ENCODE measurements at places on chromosomes 6 and 20.
A peak's percentile ranks its signal among the peaks of the same experiment; 100 is the strongest.

DNA sequence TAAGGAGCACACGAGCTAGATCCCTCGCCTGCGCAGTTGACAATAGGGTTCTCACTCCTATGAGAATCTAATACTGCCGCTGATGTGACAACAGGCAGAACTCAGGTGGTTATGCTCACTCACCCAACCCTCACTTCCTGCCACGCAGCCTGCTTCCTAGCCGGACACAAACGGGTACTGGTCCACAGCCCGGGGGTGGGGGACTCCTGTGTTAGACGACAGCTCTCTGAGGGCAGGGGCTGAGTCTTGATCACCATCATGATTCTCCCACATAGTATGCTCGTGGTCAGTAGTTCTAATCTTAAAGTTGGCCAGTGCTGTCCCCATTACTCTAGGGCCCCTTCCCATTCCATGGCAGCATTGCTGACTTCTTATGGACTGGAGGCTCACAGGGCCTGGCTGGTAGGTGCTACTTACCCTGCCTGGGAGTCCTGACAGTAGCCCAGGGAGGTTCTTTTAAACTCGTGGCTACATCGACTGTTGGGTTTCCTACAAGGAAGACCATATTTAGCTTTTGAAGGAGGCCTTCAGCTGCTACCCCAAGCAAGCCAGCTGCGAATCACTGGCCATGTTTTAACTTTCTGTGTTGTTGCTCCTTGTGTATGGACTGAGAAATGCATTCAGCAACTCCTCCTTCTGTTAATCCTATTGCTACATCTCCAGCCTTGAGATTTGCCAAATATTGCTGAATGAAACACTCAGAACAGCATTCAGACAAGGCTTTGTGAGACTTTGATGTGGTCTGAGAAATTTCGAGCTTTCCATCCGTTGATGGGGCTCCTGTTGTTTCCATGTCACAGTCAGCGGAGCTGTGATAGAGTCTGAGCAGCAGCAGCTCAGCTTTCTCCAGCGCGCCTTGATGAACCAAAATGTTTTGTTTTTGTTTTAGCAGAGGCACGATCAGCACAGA lies 300.3 kb downstream of the NRN1 start:
- DNase-seq: no peak

GRCh38 chr20:6583134-6583738 lies 184.2 kb upstream of the BMP2 start:
- peak; percentile 32 for DNase-seq

DNA sequence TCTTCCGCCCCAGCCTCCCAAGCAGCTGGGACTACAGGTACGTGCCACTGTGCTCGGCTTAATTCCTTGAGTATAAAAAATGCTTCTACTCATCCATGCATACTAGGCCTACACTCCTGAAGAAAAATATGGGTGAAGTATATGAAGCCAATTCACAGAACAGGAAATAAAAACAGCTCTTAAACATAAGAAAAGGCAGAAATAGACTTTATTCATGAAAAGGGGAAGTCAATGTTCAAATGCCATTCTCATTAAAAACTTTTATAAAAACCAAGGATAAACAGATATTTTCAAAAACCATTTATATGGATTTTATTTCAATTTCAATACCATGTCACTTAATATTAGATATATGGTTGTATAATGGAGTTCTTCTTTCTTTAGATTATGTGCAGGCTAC lies 18.3 kb downstream of the SERPINB9 start:
- no peak for DNase-seq

DNA sequence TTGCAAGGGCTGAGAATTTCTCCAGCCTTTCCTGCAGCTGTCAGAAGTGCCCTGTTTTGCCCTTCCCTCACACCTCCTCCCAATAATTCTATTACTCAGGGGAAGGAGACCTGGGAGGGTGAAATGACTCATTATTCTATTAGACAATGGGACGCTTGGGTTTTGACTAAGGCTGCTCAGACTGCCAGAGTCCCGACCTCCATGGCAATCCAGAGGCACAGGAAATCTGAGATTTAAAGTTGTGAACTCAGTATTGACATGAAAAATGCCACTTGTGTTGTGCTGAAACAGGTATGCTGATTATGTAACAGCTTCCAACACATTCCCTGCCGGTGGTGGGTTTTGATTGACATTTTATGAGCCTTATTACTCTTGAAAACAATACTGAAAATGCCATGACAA lies 625.9 kb upstream of the FLRT3 start:
- no peak for DNase-seq

- no peak for DNase-seq
These were observed 41.6 kb downstream of the PLCG1 start for GRCh38 chr20:41178904-41179432.

DNA sequence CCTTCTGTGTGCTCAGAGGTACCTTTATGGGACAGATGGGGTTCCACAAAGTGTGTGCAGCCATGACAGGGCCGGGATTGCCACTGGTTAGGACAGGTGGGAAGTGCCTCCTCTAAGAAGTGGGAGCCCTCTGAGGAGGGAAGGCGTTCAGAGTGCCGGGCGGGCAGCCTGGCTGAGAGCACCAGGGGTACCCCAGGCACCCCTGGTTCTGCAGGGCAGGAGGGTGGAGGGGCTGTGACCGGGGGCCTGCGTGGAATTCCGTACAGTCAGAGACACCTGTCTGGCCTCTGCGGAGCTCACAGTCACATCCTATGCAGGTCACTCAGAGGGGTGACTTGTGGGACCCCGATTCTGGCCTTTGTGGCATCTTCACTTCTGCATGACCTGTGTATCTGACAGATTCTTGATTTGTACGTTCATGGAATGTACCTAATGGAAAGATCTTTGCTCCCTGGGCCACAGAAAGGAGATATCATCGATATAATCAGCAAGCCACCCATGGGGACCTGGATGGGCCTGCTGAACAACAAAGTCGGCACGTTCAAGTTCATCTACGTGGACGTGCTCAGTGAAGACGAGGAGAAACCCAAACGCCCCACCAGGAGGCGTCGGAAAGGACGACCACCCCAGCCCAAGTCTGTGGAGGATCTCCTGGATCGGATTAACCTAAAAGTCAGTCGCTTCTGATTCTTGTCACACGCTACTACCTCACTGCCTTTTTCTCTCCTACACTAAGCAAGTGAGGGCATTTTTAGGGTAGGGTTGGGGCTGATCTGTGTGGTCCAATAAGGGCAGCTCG lies 190.9 kb downstream of the SASH1 start:
- DNase-seq: no peak

DNA sequence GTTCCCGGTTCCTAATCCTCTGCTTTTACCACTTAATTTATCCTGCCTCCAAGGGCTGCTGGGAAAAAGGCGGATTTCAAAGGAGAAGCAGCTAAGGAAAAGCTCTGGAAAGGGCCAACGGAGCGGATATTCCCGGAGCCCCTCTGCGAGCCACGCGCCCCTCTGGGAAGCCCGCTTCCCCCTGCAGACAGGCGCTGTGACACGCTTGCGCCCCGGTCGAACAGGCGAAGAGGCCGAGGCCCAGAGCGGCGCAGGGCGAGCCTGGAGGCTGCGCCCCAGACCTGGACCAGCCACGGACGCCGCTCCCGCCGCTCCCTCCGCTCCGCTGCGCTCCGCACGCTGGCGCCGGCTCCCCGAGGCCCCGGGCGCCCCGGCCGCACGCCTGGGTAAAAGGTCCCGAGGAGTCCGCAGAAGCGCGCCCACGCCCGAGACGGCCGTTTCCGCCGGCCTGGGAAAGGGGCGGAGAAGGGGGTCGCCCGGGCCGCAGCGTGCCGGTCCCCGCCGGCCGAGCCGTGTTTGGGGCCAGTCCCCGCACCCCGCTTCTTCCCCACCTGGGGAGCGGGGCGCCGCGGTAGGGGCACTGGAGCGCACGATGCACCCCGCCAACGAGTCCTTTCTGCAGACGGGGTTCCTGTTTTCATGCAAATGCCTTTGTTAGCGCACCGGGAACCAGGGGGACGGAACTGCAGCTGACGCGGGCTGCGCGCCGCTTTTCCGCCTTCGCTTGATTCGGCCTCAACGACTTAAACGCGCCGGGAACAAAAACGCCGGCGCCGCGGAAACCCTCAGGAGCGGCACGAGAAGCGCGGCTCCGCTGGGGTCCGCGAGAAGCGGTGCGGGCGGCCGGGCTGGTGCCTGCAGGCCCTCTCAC lies 91.9 kb upstream of the SIRPA start:
- peak; percentile 61 for DNase-seq

DNA sequence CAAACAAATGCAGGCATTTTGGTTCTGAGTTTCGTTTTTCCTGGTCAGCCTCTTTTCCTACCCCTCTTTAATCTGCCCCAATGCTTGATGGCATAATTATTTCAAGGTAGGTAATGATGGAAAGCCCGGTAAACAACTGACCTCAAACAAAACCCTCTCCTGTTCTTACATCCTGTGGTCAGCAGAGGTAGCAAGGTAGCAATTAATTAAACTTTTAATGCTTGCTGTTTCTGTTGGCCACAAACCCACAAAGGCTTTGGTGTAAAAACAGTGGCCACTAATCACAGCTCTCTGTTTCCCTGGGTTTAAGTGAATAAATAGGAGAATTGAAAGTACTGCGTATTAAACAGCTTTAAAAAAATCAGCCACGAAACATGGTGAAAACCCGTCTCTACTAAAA lies 261.5 kb upstream of the SOX4 start:
- no peak for DNase-seq

DNA sequence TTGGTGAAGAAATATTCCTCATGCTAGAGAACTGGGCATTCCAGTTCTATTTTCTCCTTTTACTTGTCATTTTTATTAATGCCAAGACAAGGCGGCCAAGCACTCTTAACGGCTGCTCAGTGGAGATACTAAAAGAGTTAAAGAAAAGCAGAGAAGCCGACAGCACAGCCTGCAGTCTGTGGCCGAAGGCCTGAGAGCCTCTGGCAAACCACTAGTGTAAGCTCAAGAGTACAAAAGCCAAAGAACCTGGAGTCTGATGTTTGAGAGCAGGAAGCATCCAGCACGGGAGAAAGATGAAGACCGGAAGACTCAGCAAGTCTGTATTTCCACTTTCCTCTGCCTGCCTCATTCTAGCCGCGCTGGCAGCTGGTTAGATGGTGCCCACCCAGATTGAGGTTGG lies 167.1 kb upstream of the FUT9 start:
- DNase-seq: no peak

GRCh38 chr6:90020746-90021145 lies 126.5 kb downstream of the GJA10 start:
- DNase-seq: no peak

- DNase-seq: no peak
These were observed 3.7 kb upstream of the SPDEF start for GRCh38 chr6:34559651-34560365.

DNA sequence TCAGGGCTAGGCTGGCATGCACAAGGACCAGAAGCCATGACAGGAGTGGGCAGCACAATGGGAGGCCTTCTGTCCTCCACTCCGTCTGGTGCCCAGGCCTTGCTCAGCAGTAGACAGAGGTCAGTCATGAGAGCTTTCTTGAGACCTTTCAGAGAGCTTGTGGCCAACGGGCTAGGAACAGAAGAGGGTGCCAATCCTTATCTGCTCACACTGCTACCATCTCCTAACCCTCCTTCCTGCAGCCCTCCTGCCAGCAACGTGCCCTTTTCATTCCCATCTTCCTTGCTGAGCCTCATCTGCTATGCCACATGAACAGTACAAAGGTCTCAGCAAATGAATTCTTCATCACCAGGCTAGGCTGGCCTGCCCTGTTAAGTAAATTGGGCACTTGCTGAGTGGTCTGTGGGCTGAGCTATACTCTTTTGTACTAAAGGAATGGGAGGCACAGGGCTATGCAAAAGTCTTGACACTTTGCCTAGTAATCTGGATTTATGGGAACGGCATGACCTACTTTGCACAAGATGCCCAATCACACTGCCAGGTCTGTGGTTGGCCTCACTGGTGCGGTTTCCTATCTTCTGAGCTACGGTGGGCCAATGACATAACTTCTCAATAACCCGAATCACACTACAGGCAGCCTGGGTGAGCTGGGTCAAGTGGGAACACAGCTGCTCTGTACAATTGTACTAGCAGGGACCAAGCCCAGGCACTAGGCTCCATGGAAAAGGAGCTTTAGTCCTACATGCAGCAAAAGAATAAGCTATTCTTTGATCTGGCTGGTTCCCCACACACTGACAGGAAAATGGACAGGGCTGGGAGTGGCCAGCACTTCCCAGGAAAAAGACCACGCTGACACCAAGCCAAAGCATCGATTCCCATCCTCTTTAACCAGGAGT lies 47.8 kb downstream of the ELOVL5 start:
- no peak for DNase-seq

- DNase-seq: peak; percentile 25
These were observed 66.5 kb downstream of the PSMG4 start for GRCh38 chr6:3325210-3325609.

- no peak for DNase-seq
These were observed 2.6 kb downstream of the TOMM6 start for GRCh38 chr6:41790045-41790444.

- no peak for DNase-seq
These were observed 115.0 kb downstream of the SLC24A3 start for GRCh38 chr20:19327401-19327800.
